ENCODE measurements at places on chromosomes 16 and 17.

GRCh38 chr16:70395345-70395901, 43.5 kb downstream of the ST3GAL2 start:
- no peaks in the 10 kb centered on the region for H3K36me3 ChIP-seq
- no peaks in the 10 kb centered on the region for H3K4me1 ChIP-seq
- no peak overlapping the region for H3K4me3 ChIP-seq
- DNase-seq, result no peak

GRCh38 chr17:630801-631200, 83.8 kb downstream of the VPS53 start:
- peaks cover 7% of the 10 kb centered on the region for H3K4me1 ChIP-seq
- no peak for DNase-seq
- H3K4me3 ChIP-seq, result no peak overlapping the region
- H3K27me3 ChIP-seq, result no peaks in the 10 kb centered on the region
- no peaks in the 10 kb centered on the region for H3K36me3 ChIP-seq

DNA sequence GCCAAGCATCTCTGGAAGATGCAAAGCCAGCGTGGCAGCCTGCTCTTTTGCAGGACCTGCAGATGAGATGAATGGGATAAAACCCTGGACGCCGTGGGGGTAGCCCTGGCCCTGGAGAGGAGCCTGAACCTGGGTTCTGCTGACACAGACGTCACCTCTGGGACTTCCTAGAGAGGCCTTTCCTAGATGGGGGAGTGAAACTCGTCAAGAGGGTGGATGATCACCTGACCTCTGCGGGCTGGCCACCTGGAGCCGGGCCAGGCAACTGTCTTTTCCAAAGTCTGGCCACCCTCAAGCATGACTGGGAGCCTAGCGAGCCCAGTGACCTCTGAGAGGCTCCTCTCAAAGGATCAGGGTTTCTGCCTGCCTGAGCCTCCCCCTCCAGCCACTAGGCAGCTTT, 529.0 kb downstream of the KCNJ18 start:
- H3K27ac ChIP-seq, result no peak overlapping the region
- no peak overlapping the region for H3K4me3 ChIP-seq
- DNase-seq, result no peak
- no peaks in the 10 kb centered on the region for H3K4me1 ChIP-seq
- no peaks in the 10 kb centered on the region for H3K36me3 ChIP-seq

DNA sequence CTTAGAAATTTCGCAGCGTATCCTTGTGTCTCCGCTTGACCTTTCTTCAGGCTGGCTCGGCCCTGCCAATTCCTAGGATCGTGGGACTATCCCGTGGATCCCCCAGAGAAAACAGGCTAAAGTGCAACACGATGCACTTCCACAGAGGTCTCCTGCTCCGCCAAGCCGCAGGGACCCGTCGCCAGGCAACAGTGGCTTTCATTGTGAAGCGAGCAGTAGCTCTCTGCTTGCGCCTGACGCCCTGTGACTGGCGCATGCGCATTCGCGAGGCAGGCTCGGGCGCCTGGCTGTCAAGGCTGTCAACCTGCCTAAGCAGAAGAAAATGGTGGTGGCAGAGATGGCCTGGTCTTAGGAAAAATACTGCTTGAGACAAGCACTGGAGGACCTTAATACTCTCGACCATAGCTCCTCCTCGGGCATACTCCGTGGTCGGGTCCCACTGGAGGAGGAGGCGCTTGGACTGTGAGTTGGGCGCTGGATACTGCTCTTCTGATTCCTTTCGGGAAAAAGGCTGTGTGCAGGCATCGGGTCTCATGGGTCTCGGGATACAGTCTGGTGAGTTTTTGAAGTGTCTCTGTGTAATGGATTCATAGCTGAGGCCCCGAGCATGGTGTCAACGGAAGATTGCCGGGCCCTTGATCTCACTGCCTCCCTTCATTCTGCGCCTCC, 2336.1 kb downstream of the TP53TG3F start:
- no peak overlapping the region for H3K27ac ChIP-seq
- H3K4me1 ChIP-seq, result no peaks in the 10 kb centered on the region
- DNase-seq, result no peak
- no peaks in the 10 kb centered on the region for H3K27me3 ChIP-seq
- no peak overlapping the region for H3K4me3 ChIP-seq
- H3K36me3 ChIP-seq, result no peaks in the 10 kb centered on the region

DNA sequence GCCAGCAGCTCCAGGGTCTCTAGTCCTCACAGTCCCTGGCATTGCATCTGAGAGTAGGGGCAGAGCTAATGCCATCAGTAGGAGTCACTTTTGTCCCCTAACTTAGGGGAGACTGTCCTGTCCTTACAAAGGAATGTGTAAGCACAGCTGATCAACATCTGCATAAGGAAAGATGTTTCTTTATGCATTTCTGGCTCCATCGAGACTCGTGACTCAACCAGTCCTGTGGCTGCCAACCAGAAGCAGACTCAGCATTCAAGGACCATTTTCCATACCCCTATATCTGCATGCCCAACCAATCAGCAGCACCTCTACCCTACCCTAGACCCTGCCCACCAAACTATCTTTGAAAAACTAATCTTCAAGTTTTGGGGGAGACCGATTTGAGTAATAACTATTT, 8.2 kb upstream of the MPP2 start:
- H3K4me1 ChIP-seq, result peaks cover 13% of the 10 kb centered on the region
- H3K27ac ChIP-seq, result no peak overlapping the region
- H3K27me3 ChIP-seq, result peaks cover 46% of the 10 kb centered on the region
- no peak for DNase-seq

- no peak overlapping the region for H3K27ac ChIP-seq
- H3K4me3 ChIP-seq, result no peak overlapping the region
- no peaks in the 10 kb centered on the region for H3K36me3 ChIP-seq
- H3K4me1 ChIP-seq, result no peaks in the 10 kb centered on the region
- no peak for DNase-seq
- H3K27me3 ChIP-seq, result peaks cover 70% of the 10 kb centered on the region
Measured at GRCh38 chr16:1908184-1908583, 10.0 kb downstream of the HS3ST6 start.

- no peak overlapping the region for H3K4me3 ChIP-seq
- H3K27me3 ChIP-seq, result no peaks in the 10 kb centered on the region
- no peaks in the 10 kb centered on the region for H3K4me1 ChIP-seq
Measured at GRCh38 chr16:70483426-70483825, 29.0 kb downstream of the FCSK start.

- H3K4me3 ChIP-seq, result no peak overlapping the region
- H3K4me1 ChIP-seq, result no peaks in the 10 kb centered on the region
- no peaks in the 10 kb centered on the region for H3K36me3 ChIP-seq
- no peaks in the 10 kb centered on the region for H3K27me3 ChIP-seq
- no peak overlapping the region for H3K27ac ChIP-seq
Measured at GRCh38 chr16:9495824-9496223, 404.4 kb downstream of the HAPSTR1 start.

DNA sequence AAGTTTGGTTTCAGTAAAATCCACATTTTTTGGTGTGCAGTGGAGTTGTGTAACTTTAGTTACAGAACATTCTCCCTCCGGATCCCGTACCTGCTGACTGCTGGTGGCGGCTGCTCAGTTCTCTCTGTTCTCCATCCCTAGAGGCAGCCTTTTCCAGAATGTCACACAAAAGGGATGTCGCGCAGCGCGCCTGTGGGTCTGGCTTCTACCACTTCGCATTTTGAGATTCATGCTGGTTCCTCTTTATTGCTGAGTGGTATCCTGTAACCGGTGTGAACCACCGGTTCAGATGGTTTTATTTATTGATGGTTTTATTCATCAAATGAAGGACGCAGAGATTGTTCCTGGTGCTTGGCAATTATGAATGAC, 981 bp upstream of the CEP131 start:
- H3K27me3 ChIP-seq, result no peaks in the 10 kb centered on the region
- DNase-seq, result no peak

DNA sequence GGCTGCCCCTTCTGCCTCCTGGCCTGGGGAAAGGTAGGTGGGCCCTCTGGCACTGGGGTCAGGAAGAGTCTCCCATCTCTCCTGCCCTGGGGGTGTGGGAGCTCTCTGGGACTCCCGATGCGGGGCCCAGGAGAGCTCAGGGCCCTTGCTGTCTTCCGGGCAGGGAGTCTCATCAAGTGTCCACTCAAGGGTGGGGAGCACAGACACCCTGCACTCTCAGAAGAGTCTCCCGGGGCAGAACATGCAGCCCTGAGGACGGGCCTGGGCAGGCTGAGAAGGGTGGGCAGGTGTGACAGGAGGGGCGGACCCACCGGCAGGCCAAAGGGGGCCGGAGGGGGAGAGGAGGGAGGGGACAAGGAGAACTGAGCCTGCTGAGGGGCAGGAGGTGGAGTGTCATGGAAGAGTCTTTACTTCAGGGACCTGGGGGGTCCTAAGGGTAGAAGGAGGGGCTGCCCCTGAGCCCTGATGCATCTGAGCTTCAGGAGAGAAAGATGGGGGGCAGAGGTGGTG, 8.4 kb upstream of the PKMYT1 start:
- H3K27ac ChIP-seq, result no peak overlapping the region
- DNase-seq, result no peak
- no peaks in the 10 kb centered on the region for H3K36me3 ChIP-seq
- H3K27me3 ChIP-seq, result no peaks in the 10 kb centered on the region
- H3K4me3 ChIP-seq, result no peak overlapping the region

DNA sequence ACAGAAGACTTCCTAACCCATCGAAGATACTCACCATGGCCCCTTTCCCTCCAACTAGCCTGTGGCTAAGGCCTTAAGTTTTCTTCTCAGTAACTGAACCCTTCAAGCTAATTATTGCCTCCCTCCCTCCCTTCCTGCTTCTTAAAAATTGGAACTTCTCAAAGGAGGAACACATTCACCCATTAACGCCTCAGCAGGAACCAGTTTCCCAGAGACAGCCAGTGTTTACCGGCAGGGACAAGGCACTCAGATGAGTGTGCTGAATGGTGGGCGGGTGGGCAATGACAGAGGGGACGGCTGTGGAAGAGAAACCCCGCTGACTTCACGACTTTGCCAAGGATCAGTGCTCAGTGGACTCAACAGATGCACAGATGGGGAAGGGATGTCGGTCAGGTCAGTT, 20.3 kb downstream of the PITPNA start:
- H3K27ac ChIP-seq, result no peak overlapping the region
- DNase-seq, result no peak
- no peaks in the 10 kb centered on the region for H3K27me3 ChIP-seq
- H3K4me3 ChIP-seq, result no peak overlapping the region

- peak overlapping the region; percentile 48 for H3K27ac ChIP-seq
- no peaks in the 10 kb centered on the region for H3K36me3 ChIP-seq
- no peak for DNase-seq
- peak overlapping the region; percentile 61 for H3K4me3 ChIP-seq
- H3K27me3 ChIP-seq, result peaks cover 13% of the 10 kb centered on the region
- no peaks in the 10 kb centered on the region for H3K4me1 ChIP-seq
Measured at GRCh38 chr17:15340966-15341365, 431 bp downstream of the TEKT3 start.

- no peaks in the 10 kb centered on the region for H3K36me3 ChIP-seq
- DNase-seq, result no peak
- H3K27ac ChIP-seq, result peak overlapping the region; percentile 86
- H3K27me3 ChIP-seq, result no peaks in the 10 kb centered on the region
Measured at GRCh38 chr17:57861000-57861789, 11.4 kb upstream of the MRPS23 start.

GRCh38 chr16:21120976-21121520, 29.6 kb downstream of the DNAH3 start:
- no peak overlapping the region for H3K27ac ChIP-seq
- no peaks in the 10 kb centered on the region for H3K4me1 ChIP-seq
- no peaks in the 10 kb centered on the region for H3K27me3 ChIP-seq
- H3K36me3 ChIP-seq, result no peaks in the 10 kb centered on the region

DNA sequence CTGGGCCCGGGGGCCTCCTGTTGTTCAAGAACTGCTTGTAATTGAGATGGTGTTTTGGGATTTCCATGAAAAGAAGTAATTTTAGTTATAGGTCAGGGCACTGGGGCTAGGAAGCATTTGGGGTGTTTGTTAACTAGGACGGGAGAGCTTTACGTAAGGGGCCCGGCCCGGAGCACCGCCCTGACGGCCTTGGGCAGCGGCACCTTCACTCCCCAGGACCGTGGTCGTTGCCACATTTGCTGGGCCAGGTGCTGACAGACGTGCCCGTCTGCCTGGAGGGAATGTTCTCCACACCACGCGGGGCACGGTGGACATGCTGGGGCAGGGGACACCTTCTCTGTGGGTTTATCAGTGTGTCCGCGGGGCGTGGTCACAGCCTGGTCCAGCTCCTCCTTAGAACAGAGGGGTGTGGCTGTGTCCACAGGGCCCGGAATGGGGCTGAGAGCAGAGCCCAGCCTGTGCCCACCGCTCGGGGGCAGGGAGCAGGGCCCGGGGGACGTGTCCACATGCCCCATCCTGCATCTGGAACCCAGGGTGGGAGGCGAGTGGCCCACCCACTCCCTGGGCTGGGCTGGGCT, 57.7 kb downstream of the BAIAP2 start:
- no peaks in the 10 kb centered on the region for H3K36me3 ChIP-seq
- peaks cover 62% of the 10 kb centered on the region for H3K4me1 ChIP-seq
- peak overlapping the region; percentile 43 for H3K27ac ChIP-seq
- DNase-seq, result no peak
- H3K27me3 ChIP-seq, result no peaks in the 10 kb centered on the region
- H3K4me3 ChIP-seq, result no peak overlapping the region

DNA sequence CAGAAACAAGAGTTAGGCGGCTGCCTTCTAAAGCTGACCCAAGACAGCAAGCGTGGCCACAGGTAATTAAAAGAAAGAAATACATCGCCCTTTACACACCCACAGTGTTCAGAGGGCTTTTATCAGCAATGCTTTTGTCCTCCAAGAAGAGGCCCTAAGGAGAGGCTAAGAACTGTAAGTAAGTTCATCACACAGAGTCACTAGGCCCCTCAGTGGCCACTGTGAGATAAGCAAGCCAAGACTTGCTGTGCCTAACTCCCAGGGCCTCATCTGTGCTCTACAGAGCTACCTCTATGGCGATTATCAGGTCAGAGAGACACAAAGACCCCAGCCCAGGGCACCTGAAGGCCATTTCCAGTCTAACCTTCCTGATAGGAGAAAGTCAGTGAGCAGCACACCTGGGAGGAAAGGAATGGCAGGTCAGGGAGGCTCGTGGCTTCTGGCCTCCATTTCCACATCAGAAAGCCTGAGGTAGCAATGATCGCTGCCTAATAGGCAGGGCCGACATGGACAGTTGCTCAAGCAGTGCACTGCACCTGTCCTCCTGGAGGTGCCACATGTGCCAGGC, 545.2 kb upstream of the CDH11 start:
- no peak for DNase-seq
- H3K36me3 ChIP-seq, result no peaks in the 10 kb centered on the region
- H3K4me3 ChIP-seq, result no peak overlapping the region
- no peaks in the 10 kb centered on the region for H3K27me3 ChIP-seq
- no peaks in the 10 kb centered on the region for H3K4me1 ChIP-seq

- H3K36me3 ChIP-seq, result peaks cover 8% of the 10 kb centered on the region
- H3K27ac ChIP-seq, result peak overlapping the region; percentile 74
- no peaks in the 10 kb centered on the region for H3K27me3 ChIP-seq
- H3K4me1 ChIP-seq, result peaks cover 93% of the 10 kb centered on the region
- no peak for DNase-seq
Measured at GRCh38 chr17:44105941-44106340, 17.5 kb downstream of the HDAC5 start.

DNA sequence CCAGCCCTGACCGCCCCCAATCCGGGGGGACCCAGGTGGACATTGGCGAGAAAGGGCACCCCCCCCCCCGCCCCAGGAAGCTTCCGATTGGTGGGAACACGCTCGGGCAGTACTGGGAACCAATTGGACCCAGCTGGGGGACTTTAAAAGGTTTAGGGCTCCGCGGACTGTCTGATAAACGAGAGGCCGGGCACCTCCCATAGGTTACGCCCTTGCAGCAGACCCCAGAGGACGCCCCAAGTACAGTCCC, 245 bp downstream of the TMEM256 start:
- H3K27ac ChIP-seq, result peak overlapping the region; percentile 97
- peak overlapping the region; percentile 63 for H3K4me3 ChIP-seq
- H3K27me3 ChIP-seq, result no peaks in the 10 kb centered on the region
- H3K4me1 ChIP-seq, result peaks cover 32% of the 10 kb centered on the region
- no peaks in the 10 kb centered on the region for H3K36me3 ChIP-seq
